ENCODE measurements at places on chromosomes 2 and 18. TPM values are rescaled to one million over a fixed set of nuclear protein-coding genes. Genes with fewer than 3 reads are reported as not detected.

Gene CCDC74A
- 12.1 TPM for total RNA-seq

Gene FKBP7
- total RNA-seq, result 6.9 TPM

Gene APCDD1
- total RNA-seq, result 0.35 TPM

Gene GDF7
- total RNA-seq, result 0.14 TPM

Gene ASXL3
- under 0.01 TPM for total RNA-seq

Gene LOXHD1
- total RNA-seq, result not detected

Gene HOXD8
- not detected for total RNA-seq

Gene FHOD3
- total RNA-seq, result 18.7 TPM

Gene INPP5D
- 24.9 TPM for total RNA-seq

Gene SFXN5
- 5.2 TPM for total RNA-seq
